ENCODE measurements at places on chromosomes 13 and 19.

GRCh38 chr19:45809643-45810159 is 5.4 kb downstream of the RSPH6A start:
- DNase-seq: no peak

DNA sequence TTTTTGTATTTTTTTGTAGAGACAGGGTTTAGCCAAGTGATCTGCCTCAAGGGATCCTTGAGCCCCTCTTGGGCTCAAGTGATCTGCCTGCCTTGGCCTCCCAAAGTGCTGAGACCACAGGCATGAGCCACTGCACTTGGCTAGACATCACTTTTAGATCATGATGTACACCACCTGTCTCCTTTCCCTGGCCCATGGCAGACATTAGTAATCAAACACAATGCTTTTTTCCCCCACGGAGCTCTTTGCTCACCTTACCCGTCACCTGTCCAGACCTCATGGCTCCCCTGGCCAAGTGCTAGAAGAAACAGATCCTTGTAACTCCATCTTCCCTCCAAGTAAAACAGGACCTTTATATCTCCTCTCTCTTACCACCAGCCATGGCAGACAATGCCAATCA is 18.4 kb downstream of the NUMBL start:
- DNase-seq: no peak

DNA sequence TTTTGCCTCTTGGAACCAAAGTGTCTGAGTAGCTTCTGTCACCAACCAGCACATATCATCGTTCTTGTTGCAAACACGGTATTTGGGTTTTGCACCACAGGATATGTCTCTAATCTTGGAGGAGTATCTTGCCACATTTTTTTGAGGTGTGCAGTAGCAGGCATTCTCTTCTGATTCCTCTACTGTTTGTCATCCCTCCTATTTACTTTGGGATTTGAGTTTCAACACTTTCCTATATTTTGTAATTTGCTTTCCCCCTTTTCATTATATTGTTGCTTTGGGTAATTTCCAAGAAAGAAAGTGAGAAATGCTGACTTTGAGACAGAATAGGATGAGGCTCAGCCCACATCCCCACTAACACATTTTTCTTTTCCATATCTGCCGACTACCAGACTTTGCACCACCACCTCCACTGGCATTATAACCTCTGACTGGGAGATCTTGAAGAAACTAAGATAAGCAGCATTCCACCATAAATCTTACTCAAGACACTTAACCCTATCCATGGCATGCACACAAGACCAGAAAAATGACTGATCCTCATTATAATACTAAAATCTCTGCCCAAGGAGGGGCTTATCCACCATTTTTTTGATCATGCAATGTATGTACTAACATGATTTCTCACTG is 12.0 kb upstream of the DZIP1 start:
- DNase-seq: no peak

GRCh38 chr13:89930861-89931260 is 1416.6 kb upstream of the MIR17HG start:
- no peak for DNase-seq

DNA sequence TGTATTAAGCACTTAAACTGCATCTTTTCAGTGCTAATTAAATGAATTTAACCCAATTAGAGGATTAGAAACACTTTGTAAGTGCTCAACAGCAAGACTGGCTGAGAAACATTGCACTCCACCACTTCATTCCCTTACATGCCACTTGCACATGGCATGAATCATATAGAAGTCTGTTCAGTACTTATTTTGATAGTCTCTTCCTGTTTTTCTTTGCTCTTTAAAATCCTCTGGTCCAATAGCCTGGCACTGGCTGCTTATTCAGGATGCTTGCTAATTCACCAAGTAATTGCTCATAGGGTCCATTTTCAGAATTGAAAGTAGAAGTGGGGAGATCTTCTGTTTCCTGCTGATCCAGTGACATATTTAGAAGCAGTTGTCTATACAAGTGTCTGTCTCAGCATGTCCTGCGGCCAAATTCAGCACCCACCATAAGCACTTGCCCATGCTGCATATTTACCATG is 900.1 kb downstream of the PCDH9 start:
- no peak for DNase-seq

DNA sequence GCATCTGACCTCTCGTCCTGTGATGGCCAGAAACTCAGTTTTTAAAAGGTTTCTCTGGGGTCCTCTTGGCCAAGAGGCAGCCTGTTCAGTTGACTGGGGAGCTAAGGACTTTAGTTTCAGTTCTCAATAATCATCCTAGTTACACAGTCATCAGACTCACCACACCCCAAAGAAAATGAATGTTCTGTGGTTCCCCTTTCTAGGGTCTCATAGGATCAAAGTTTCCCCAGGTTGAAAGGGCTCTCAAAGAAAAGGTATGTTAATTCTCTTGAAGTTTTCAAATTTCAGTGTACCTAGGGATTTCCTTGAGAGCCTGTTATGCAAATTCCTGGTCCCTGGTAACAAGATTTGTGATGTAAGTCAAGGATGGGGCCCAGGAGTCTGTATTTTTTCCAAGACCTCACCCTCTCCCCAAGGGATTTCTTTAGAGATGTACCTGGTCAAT is 94.9 kb downstream of the FAM216B start:
- no peak for DNase-seq
